Thymus (tissue), 14 donors: ENCODE measurements at places on chromosomes 11 and 22. TPM values are rescaled to one million over a fixed set of nuclear protein-coding genes. Genes with fewer than 3 reads are reported as not detected.

GRCh38 chr11:18384157-18384641 lies 10.2 kb upstream of the LDHA start:
- no peak for DNase-seq

DNA sequence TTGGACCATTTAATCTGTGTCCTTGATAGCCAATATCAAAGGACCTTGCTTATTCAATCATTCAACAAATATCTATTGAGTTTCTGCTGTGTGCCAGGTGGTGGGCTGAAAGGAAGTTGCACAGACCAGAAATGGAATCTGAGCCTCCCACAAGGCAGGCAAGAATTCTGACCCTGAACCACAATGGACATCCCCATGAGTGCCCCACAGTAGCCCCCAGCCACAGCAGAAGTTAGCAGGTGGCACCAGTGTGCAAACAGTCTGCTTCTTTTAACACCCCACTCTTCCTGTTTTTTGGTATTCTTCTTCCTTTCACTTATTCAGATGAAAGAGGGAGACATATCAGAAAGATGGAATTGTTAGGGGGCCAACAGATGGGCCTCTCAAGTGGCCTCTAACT lies 12.2 kb upstream of the SERPING1 start:
- no peak for DNase-seq

DNA sequence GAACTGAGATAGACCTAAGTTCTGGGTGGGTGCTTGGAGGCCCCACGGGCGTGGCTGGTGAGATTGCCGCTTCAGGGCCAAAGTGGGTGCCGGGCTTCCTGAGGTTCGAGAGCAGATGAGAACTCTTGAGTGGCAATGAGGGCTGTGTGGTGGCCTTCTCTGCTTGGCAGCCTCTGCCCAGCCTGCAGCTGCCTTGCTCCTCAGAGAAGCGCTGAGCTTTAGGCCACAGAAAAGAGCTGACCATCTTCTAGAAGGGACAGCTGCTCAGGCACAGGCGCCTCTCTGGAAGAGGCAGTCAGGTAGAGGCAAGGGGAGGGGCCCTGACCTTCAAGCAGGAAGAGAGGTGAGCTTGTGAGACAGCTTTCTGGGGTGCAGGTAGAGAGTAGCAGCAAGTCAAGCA lies 72.8 kb downstream of the MED15 start:
- no peak for DNase-seq

DNA sequence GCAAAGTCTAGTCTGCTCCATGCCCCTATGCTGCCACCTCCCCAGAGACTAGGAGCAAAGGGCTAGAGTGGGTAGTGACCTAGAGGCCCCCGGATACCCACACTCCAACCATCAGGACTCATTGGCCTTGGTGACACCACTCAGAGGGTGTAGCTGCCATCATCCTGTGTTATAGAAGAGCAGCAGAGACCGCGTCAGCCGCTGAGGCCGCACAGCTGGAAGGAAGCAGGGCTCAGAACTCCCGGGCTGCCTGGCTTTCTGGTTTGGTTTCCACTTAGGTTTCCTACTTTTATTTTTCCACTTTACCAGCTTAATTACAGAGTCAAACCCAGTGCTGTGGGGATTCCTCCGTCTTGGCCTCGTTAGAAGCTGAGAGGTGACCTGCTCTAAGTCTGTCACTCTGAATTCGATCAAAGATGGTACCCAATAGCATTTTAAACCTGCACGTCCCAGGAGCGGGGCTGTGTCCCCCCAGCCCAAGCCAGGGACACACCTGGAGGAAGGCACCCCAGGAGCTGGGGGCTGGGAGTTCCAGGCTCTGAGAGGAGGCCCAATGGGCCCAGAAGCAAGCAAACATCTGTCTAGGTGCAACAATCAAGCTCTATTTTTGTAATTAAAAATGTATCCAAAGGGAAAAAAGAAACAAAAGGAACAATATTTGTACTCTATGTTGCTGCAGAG lies 2.1 kb upstream of the CDKN1C start:
- DNase-seq = no peak

- no peak for DNase-seq
These were observed 12.3 kb downstream of the B4GALNT4 start for GRCh38 chr11:381501-382072.

GRCh38 chr11:75945446-75945845 lies 130.4 kb downstream of the UVRAG start:
- no peak for DNase-seq

DNA sequence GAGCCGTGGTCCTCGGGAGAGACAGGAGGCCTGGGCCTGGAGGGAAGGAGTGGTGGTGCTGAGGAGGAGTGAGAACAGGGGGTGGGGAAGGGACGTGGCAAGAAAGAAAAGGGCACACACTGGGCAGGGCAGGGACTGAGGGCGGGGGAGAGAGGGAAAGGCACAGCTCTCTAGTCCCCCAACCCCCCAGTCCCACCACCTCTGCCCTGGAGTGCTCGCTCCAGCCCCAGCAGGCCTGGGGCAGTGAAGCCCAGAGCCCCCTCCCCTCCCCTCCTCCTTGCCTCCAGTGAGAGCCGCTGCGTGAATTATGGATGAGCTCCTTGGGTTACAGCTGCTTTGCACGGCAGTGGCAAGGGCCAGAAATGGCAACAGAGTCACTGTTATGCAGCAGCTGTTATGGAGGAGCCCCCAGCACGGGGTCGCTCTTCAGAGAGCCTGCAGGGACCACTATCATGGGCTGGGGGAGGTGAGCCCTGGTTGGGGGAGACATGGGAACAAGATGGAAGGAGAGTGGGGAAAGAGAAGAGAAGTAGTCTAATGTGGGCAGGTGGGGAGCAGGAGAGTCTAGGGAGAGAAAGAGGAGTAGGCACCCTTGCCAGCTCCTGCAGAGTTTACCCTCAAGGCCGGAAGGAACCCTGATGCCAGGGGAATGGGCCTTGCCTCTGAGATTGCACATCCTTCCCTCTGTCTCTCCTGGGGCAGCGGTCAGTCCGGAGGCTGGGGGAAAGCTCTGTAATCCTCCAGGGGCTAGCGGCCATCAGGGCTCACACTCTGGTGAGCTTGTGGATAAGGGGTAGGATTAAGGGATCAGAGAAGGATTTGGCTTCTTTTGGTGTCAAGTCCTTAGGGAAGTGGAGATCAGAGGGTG lies 3.6 kb downstream of the RTN4RL2 start:
- no peak for DNase-seq

DNA sequence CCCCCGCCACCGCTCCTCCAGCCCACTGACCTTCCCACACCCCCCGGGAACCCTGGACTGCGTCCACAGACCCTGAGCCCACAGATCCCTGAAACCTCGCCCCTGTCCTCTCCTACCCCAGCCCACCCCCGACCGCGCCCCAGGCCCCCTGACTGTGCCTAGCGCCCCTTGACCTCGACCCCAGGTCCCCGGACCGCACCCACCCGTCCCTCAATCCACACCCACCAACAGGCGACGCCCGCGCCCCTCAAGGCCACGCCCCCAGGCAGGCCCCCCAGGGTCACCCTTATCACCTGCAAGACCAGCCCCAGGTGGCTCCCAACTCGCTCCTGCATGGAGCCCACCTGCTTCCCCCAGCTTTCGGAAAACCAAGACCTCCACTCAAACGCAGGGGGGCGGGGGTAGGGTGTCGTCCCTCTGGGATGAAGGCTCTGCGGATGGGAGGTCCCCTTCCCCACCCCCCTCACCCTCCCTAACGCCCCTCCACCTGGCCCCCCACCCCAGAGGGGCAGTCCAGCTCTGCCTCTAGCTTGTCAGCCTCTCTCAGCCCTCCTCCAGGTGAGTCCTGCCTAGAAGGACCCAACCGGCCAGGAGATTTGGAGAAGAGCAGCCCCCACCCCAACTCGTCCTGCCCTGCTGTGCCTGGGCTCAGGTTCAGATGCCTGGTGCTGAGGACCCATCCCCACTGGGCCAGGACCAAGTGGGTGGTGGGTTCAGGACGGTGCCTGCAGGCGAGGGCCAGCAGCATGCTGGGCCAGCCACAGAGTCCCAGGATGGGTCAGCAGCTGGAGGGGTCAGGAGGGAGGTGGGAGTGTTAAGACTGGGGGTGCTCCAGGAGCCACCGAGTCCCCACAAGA lies 3.1 kb upstream of the IL17REL start:
- DNase-seq = no peak

GRCh38 chr11:83938148-83938547 lies 652.0 kb upstream of the CCDC90B start:
- DNase-seq = no peak

GRCh38 chr22:22981670-22982571 lies 88.4 kb upstream of the GNAZ start:
- DNase-seq = no peak

- DNase-seq = no peak
These were observed 22.8 kb downstream of the CTTN start for GRCh38 chr11:70421123-70421522.

- no peak for DNase-seq
These were observed 6.9 kb downstream of the UPB1 start for GRCh38 chr22:24502034-24502433.

- DNase-seq = no peak
These were observed 84.2 kb downstream of the FDX1 start for GRCh38 chr11:110513846-110514437.

DNA sequence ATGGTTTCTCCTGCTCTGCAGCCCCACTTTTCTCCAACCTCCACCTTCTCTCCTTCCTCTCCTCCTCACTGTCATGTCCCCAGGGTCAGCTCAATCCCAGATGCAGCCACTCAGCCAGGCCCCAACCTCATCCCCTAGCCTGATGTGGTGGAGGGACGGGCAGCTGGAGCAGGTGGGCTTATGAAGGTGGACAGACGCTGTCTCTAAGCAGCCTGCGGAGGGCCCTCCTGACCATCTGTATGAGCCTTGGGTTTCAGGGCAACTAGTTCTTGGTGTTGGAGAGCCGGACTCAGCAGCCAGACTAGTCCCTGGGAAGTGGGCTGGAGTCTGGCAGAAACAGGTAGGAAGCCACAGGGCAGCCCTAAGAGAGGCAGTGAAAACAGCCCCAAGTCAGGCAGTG lies 18.1 kb downstream of the CRYBB2 start:
- DNase-seq = no peak

- DNase-seq = no peak
These were observed 19.3 kb downstream of the UPB1 start for GRCh38 chr22:24514241-24515026.

DNA sequence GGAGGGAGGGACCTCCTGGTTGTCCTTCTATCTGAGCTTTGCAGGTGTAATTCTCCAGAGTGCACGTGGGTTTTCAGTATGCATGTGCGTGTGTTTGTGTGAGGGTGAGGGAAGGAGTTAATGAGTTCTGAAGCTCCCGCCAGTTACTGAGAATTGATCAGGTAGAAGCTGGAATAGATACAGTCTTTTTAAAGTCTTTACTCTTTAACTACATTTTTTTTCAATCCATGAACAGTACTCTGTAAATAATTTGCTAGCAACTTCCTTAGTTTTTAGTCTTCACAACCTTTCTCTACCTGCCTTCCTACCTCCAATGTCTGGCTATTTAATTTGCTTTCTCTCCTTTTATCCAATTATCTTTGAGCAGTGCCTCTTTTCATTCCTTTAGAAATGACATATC lies 25.5 kb downstream of the ARHGAP42 start:
- DNase-seq = no peak

- no peak for DNase-seq
These were observed 196.0 kb downstream of the CEP164 start for GRCh38 chr11:117523680-117524079.

GRCh38 chr11:68904248-68904847 lies 657 bp downstream of the IGHMBP2 start:
- DNase-seq = peak; percentile 24

GRCh38 chr11:1737080-1737757 lies 13.2 kb downstream of the IFITM10 start:
- DNase-seq = no peak

- DNase-seq = no peak
These were observed 312.2 kb upstream of the MTNR1B start for GRCh38 chr11:92657226-92657625.

GRCh38 chr11:34601085-34601444 lies 19.8 kb upstream of the EHF start:
- no peak for DNase-seq

- DNase-seq = peak; percentile 8
These were observed 269.9 kb upstream of the SORL1-AS1 start for GRCh38 chr11:121722431-121723245.

- peak; percentile 45 for DNase-seq
These were observed at the start of gene APOL1 for GRCh38 chr22:36252754-36253522. TSS of gene APOL1 (plus strand) at chr22:36253133. CDS start at chr22:36254956, 1,823 bp downstream.

- DNase-seq = no peak
These were observed 11.5 kb downstream of the ZDHHC5 start for GRCh38 chr11:57679396-57679795.

GRCh38 chr11:128515826-128516778 lies 71.3 kb downstream of the ETS1 start:
- no peak for DNase-seq

DNA sequence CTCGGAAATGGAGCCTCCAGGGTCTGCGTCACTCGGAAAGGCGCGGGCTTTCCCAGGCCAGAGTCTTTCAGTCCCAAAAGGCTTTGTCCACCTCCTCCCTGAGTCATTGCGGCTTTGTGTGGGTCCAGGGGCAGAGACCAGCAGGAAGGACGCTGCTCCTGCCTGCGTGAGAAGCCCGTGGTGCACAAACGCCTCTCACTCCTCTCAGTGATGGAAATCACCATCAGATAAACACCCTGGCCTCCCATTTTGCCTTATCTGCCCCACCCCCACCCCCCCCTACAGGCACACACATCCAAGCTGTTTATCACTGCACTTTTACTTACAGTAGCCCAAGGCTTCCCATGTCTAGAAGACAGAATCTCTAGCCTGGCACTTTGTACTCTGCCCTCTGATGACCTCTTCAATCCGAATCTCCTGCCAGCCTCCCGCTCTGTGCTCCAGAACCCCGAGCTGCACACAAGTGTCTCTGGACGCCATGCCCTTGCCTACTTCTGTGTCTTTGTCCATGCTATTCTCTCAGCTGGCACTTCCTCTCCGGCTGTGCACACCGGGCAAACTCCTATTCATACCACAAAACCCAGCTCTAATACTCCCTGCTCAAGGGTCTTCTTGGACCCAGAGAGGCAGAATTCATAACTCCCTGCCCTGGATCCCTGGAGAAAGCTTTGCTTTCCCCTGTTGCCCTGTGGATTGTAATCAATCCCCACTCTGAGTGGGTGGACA lies 954.6 kb downstream of the TBC1D22A start:
- no peak for DNase-seq

TMEM191C gene
- 5.1 TPM for polyA plus RNA-seq

TST gene
- 17.1 TPM for polyA plus RNA-seq

ENTHD1 gene
- 1.2 TPM for polyA plus RNA-seq

CYP2R1 gene
- polyA plus RNA-seq = 58.0 TPM

SCN3B gene
- polyA plus RNA-seq = 0.84 TPM

MRPL21 gene
- polyA plus RNA-seq = 91.9 TPM

CBX6 gene
- 23.3 TPM for polyA plus RNA-seq

USH1C gene
- polyA plus RNA-seq = 0.57 TPM

CRYBA4 gene
- polyA plus RNA-seq = 1.6 TPM
